ENCODE measurements at places on chromosomes 13 and 19.
A peak's percentile ranks its signal among the peaks of the same experiment; 100 is the strongest.

DNA sequence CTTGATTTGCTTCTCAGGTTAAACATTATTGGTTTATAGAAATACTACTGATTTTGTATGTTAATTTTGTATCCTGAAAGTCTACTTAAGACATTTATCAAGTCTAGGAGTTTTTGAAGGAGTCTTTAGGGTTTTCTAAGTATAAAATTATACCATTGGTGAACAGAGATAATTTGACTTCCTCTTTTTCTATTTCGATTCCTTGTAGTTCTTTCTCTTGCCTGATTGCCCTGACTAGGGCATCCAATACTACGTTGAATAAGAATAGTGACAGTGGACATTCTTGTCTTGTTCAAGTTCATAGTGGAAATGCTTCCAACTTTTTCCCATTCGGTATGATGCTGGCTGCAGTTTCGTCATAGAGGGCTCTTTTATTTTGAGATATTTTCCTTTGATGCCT lies 807.5 kb upstream of the SLC10A2 start:
- no peak for DNase-seq

DNA sequence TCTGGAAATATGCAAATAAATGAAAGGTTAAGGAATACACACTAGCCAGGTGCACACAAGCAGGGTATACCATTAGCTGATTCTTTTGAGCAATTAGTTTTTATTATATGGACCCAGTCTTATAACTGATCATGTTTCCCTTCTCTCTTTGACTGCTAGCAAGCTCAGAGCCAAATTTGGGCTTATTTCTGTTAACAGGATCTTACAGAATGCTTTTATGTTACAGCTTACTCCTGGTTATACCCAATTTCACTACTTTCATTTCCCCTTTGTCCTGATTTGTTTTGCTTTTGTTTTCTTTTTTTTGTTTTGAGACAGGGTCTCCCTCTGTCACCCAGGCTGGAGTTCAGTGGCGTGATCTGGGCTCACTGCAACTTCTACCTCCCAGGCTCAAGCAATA lies 12.9 kb upstream of the TPT1 start:
- DNase-seq = no peak

DNA sequence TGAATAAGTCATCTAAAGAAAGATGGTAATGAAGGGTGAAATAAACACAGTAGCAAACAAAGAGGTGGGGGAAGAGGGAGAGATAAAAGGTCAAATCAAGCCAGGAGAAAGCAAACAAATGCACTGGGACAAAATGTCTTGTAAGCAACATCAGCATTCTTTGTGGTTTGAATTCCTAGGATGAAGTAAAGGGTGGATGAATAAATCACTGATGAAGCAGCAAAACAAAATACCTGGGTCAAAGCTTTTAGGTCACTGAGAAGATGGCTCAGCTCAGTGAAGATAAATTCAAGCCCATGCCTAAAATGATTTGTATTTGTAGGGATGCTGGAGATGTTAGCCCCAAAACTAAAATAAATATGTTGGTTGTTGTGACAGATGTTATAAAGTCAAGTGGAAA lies 86.5 kb upstream of the FBXL3 start:
- no peak for DNase-seq

DNA sequence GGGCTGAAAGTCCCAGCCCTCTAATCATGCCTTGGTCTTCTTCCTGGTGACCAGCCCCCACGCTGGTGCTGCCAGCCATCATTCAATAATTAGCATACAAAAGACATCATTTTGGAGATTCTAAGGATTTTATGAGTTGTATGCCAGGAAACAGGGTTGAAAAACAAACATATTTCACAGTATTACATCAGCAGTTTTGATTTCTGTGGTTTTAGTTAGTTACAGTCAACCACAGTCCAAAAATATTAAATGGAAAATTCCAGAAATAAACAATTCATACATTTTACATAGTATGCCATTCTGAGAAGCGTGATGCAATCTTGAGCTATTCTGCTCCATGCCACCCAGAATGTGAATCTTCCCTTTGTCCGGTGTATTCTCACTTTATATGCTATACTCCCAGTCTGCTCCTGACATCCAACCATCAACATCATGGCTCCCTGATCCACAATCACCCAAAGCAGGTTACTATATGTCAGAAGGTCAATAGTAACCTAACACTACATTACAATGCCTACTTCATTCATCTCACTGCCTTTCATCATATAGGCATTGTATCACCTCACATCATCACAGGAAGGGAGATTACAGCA lies 49.2 kb downstream of the STOML3 start:
- DNase-seq = no peak

GRCh38 chr19:18774107-18774506 lies 17.0 kb downstream of the COMP start:
- DNase-seq = no peak

- DNase-seq = no peak
Measured at GRCh38 chr19:31313291-31314030, 35.8 kb downstream of the TSHZ3 start.

- DNase-seq = peak; percentile 83
Measured at GRCh38 chr19:48325265-48325910, at the start of gene EMP3. Gene EMP3 (plus strand): TSS chr19:48325552. CDS start chr19:48326845, 1,293 bp downstream.

GRCh38 chr13:80157261-80157932 lies 183.5 kb downstream of the SPRY2 start:
- no peak for DNase-seq

DNA sequence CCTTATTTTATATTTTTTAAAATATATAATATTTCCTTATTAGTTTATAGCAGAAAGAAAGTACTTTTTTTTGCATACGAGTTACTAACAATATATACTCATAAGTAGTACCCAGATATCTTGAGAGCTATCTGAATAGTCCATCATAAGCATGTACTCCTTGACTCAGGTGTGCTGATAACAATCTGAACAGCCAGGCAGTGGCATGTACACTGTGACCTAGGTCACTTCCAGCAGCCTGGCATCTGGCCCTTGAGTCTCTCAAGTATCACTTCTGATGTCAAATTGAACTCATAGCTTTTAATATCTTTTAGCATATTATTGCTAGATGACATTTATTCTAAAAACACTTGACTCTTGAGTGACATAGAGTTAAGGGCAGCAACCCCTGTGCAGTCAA lies 1576.7 kb downstream of the SLITRK1 start:
- DNase-seq = no peak

GRCh38 chr13:112943309-112944125 lies 25.5 kb upstream of the MCF2L start:
- no peak for DNase-seq

- DNase-seq = no peak
Measured at GRCh38 chr19:14577264-14577663, 5.4 kb upstream of the NDUFB7 start.

GRCh38 chr13:94622344-94622743 lies 20.7 kb downstream of the GPR180 start:
- no peak for DNase-seq

DNA sequence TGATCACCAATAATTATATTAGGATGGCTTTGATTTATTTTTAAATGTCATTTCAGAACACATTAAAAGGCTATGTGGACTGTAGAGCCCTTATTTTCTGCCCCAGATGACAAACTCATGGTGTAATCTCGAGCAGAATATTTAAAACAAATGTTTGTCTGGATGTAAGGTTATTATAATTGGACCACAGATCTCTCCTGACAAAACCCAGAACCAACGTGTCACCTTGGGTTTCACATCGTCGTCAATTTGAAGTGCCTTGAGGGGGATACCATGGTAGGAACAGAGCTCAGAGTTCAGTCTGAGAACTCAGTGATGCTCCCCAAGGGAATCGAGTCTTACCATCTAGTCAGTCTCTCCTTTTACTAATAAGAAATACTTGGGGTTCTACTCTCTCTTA lies 2.8 kb downstream of the SACS start:
- DNase-seq = no peak

GRCh38 chr19:36973844-36974195 lies 57.7 kb downstream of the ZNF568 start:
- DNase-seq = no peak

DNA sequence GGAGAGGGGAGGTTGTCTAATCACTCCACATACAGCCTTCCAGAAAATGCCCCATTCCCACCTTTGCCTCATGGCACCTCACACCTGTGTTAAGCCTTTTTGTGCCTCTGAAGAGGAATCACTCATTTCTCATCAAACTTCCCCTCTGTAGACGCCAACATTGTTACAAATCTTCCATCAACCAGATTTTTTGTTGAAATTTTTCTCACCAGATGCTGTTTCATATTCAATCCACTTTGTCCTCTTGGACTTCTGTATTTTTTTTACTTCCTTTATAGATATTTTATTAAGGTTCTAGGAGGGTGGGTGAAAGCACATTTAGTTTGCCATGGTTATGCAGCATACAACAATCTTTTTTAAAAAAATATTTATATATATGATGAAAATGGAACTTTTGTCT lies 74.0 kb downstream of the RUBCNL start:
- no peak for DNase-seq

- DNase-seq = no peak
Measured at GRCh38 chr13:40910324-40911050, 108.6 kb downstream of the ELF1 start.

DNA sequence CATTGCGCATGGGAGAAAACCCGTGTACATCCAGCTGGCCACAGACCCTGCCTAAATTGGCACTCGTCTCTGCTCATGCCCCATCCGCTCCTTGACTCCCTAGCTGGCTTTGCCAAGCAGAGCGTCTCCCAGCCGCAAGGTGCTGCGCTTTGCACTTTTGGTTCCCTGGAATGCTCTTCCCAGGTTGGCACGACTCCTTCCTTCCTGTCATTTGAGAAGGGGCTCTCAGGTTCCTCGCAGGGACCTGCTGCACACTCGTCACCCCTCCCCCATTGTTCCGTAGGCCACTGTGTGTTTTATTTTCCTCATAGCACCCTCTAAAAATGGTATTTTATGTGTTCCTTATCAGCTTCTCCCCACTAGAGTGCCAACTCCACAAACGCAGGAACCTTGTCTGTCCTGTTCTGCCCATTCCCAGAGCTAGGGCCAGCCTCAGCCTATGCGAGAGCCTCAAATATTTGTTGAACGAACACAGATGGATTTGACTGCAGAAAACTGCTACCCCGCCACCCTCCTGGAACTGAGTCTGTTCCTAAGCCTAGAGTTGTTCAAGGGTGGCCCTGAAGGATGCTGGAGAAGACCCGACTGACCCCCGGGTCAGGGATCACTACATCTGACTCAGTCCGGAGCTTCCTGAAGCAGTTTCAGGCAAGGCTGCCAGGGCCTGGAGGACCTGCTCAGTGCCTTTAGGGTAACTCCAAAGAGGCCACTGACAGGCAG lies 8.4 kb upstream of the CEBPA start:
- DNase-seq = no peak

GRCh38 chr19:16586991-16587832 lies 15.0 kb upstream of the SLC35E1 start:
- DNase-seq = no peak

DNA sequence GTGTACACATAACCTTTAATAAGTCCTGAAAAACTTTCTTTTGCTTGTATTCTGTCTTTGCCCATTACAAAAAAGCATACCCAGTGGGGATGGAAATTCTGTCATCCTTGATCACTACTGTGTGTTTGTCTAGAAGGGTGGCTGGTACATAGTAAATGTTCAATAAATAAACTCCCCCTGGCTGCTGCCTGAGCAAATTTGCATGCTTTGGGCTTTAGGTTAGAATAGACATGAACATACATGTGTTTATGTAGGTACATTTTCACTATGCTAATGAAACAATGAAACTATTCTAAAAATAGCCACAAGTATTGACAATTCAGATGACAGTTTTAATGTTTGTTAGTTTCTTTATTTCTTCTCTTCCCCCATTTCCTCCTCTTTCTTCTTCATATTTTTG lies 36.1 kb downstream of the TNFSF13B start:
- DNase-seq = no peak

- no peak for DNase-seq
Measured at GRCh38 chr13:68719815-68720214, 1387.8 kb upstream of the ATXN8OS start.

GRCh38 chr13:50352720-50353480 lies 337.7 kb downstream of the KCNRG start:
- no peak for DNase-seq

DNA sequence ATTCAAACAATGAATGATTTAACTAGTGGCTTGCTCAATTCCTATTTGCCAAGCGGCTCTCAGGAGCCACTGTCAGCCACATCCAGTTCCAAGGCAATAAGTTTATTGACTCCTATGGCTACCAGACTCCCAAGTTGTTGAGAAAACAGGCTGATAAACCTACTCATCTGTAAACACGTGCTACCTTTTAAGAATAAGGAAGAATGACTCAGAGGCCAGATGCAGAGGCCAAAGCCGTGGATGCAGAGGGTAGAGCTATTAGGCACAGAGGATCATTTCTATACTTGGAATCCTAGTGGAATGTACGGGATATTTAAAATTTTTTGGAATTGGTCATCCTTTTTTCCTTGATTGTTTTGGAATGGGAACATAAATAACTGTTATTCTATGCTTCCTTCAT lies 1921.1 kb downstream of the OLFM4 start:
- no peak for DNase-seq

DNA sequence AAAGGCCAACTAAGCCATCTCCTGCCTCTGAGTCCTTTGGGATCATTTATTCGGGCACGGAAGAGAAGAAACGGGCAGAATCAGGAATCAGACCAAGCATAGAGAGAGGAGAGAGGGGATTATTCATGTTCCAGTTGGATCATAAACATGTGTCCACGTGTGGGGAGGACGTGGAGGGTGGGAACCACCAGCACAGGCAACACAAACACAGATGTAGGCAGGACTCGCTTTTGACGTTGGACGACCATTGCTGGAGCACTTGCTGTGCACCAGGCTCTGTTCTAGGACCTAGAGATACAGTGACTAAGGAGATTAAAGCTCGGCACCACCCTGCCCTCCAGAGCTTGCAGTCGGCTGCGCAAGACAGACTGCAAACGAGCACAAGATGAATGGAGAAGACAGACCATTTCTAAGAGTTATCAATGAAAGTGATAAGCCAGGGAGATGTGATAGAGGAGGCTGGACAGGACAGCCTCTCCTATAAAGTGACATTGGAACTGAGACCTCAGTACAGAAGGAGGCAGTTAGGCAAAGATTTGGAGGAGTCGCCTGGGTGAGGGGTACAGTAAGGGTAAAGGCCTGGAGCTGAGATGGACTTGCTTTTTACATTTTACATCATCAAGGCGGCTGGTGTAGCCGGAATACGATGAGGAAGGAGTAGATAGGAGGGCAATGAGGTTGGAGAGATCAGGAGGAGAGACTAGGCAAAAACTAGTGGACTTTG lies 716 bp downstream of the SH2D3A start:
- DNase-seq = no peak

DNA sequence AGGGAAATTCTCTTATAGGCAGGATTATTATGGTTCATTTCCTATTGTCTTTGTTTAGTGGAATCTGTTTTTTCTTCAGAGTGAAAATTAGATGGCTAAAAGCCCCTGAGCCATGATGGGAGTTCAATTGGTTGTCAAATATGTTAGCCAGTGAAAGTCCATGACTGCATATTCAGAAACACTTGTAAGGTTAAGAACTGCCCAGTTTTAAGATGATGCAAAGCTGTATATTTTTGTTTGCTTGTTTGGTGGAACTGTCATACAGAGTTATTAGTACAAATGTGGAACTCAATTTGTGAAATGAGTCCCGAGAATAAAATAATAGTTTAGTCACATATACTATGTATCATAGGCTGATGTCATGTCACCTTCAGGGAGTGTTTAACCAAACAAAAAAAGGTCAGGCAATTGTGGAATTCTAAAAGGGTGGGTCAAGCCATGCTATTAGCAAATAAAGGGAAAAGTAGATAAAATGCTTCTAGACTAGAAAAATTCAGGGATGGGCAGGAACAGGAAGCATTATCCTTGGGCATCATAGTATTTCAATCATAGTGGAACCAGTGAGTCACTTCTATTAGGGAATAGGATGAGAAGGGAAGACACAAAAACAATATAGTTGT lies 248.3 kb upstream of the SLITRK1 start:
- DNase-seq = no peak

Measured in forelimb muscle (tissue), 1 donor.